ENCODE measurements at places on chromosomes 5 and 9.

- DNase-seq, result no peak
These were observed 1.9 kb downstream of the LPAR1 start for GRCh38 chr9:111036429-111036789.

DNA sequence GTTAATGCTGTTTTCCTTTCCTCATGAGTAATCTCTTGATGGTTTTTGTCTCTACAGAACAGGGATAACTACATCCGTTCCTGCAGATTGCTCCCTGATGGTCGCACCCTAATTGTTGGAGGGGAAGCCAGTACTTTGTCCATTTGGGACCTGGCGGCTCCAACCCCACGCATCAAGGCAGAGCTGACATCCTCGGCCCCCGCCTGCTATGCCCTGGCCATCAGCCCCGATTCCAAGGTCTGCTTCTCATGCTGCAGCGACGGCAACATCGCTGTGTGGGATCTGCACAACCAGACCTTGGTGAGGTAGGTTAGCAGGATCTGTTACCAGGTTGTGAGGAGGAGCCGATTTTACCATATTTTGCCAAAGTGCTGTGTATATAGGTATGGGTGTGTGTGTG is 148.2 kb downstream of the TLE4 start:
- DNase-seq, result no peak

DNA sequence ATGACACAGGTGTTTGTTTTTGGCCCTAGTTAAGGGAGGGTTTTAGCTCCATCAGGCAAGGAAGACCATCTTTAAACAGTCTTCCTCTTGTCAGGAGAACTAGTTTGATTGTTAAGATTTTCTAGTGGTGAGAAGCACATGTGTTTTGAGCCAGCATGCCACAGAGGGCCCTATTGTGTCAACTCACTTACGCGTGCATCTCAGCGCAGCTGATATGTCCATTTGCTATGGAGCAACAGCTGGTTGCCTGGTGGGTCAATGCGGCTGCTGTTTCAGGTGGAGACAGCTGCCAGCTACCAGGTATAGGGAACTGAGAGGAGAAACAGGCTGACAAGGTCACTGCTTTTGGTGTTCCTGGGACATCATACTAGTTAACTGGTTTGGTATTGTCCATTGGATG is 100.5 kb upstream of the PRRC1 start:
- no peak for DNase-seq

DNA sequence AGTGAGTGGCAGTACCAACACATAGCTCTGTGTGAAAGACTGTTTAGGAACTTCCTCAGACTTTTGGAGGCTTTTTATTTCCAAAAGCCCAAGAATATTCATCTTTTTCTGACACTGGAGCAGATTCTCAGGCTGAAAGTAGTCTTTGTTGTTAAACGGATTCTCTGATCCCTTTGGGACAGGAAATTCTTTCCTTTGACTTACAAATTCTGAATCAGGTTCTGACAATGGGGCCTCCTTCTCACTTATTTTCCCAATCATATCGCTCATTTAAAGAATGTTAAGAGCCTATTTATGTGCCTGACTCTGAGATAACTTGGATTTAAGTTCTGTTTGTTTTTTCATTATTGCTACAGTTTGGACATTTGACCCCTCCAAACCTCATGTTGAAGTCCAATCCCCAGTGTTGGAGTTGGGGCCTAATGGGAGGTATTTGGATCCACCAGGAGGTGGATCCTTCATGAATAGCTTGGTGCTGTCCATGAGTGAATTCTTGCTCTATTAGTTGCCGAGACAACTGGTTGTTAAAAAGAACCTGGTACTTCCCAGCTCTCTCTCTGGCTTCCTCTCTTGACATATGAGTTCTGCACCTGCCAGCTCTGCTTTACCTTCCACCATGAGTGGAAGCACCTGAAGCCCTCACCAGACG is 4.1 kb upstream of the ADGRV1 start:
- no peak for DNase-seq

DNA sequence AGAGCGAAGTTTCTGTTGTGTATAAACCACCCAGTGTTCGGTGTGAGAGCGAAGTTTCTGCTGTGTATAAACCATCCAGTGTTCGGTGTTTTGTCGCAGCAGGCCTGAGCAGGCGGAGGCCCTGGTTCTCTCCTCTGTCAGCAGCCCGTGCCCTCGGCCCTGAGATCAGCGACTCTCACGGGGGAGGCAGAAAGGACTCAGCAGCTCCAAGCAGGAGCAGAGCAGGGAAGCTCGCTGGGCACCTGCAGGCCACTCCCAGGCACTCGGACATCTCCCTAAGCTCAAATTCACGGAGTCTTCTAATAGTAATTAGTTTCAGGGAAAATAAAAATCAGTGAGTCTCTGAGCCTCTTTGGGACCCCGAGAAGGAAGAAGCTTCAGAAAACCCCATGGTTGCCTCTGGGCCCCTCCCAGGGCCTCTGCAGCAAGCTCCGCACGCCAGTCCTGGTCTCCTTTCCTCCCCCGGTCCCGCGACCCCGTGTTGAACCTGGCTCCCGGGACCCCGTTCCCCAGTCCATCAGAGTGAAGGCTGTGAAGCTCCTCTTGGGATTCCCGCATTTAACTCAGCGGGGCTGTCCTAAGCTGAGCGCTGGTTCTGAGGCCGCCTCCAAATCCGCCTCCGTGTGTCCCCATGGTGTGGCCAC is 81.9 kb upstream of the ADAMTS2 start:
- no peak for DNase-seq

GRCh38 chr5:113373426-113373825 is 61.4 kb downstream of the TSSK1B start:
- no peak for DNase-seq

- DNase-seq, result no peak
These were observed 83.0 kb downstream of the ISL1 start for GRCh38 chr5:51466214-51466613.
